CD4-positive, alpha-beta T cell treated with Interleukin-6 at 100 ng/mL for 8 hours (primary cell): ENCODE measurements at places on chromosomes 4 and X.

DNA sequence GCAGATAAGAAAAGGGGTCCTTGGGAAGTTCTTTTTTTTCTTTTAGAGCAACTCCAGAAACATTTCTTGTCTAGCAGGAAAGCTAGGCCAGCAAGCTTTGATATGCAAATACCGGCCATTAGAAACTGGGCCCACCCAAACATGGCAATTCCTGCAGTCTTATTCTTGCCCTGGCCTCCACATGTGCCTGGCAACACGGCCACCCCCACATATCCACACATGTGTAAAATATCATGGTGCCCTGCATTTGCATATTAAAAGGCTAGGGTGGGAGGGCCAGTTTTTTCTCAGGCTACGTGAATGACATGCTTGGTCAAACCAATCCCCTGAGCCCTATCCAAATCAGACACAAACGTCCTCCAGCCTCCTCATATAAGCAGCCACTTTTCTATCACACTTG, 171.7 kb upstream of the ZCCHC13 start:
- no peak for DNase-seq

- no peak for DNase-seq
These were observed 1000.0 kb downstream of the CCSER1 start for GRCh38 chr4:91127192-91127591.

DNA sequence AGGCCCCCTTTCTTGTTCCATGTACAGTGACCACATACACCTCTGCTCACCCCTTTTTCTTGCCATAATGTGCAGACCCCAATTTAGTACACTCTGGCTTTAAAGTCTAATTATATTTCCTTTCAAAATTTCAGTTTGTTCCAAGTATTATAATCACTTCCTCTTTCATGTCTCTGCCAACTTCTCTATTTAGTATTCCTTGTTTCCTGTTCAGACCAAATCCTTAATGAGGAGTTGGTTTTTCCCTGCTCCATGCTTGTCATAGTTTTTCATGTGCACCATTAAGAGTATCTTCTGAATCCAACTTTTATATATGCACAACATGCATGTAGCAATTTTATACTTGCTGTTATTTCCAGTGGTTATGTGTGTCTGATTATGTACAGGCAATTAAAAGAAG, 32.3 kb downstream of the USP53 start:
- no peak for DNase-seq

GRCh38 chrX:129239371-129239770, 283.9 kb downstream of the SMARCA1 start:
- DNase-seq, result no peak

DNA sequence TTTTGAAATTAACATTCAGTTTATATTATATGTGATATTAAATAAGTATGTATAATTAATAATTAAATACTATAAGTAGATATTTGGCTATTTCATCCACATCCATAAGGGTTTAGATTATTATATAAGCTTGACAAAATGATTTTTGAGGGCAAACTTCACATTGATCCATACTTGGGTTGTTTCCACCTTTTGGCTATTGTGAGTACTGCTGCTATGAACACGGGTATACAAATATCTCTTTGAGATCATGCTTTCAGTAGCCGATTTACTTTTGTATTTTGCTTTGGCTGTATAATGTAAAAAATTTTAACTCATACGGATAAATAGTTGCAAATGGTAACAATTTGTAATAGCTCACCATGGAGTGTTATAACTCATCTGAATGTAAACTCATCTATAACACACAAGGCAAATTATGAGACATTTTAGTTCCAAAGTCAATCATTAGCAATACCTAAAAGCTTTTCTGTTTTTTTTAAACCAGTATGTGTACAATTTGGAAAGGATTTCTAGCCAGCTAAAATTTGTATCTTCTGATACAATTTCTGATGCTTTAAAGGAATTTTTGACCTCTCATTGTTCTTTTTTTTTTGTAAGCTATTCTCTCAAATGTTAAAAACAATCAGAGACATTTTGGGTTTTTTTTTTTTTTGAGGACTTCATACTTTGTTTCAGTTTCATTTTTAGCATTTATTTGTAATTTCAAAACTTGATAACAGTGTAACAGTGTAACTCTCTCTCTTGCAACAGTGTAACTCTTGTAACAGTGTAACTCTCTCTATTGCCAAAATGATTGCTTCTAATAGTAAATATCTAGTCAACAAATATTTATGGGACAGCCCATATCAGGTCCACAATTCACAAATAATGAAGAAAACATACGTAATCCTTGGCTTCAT, 51.8 kb upstream of the ARX start:
- DNase-seq, result no peak

DNA sequence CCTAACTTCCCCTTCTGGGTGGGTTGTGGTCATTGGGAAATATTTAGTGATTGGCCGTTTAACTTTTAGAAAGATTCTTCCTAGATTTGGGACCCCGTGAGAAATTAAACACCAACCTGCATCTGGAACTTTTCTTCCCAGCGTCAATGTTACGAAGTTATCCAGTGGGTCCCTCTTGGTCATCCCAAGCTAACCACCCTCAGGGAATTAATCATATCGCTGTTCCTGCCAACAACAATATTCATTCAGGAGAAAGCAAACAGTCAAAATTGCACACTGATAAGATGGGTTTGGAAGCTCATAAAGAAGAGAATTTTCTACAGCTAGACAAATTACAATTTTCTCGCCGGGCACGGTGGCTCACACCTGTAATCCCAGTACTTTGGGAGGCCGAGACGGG, 121.2 kb upstream of the STX18 start:
- DNase-seq, result no peak

DNA sequence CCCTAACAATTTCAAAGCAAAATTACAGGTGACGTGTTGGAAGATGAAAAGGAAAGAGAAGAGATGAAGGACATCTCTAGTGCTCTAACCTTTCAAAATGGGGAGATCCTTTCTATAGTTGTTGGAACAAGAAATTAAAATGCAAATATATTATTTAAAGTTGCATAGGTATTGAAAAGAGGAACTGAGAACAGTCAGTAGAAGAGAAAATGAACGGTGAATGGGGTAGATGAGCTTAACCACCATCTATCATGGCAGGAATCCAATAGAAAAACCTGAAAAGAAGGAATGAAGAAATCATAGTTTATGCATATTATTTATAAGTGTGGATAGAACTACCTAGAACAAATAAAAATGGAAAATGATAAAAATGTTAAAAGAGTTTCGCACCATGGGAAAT, 42.0 kb downstream of the ANXA5 start:
- no peak for DNase-seq

GRCh38 chrX:21943460-21944135, 3.1 kb downstream of the SMS start:
- DNase-seq, result no peak

- no peak for DNase-seq
These were observed 43.0 kb upstream of the TEX13D start for GRCh38 chrX:124289443-124289842.
